ENCODE measurements at places on chromosomes 5 and 9. TPM values are rescaled to one million over a fixed set of nuclear protein-coding genes. Genes with fewer than 3 reads are reported as not detected.

DNA sequence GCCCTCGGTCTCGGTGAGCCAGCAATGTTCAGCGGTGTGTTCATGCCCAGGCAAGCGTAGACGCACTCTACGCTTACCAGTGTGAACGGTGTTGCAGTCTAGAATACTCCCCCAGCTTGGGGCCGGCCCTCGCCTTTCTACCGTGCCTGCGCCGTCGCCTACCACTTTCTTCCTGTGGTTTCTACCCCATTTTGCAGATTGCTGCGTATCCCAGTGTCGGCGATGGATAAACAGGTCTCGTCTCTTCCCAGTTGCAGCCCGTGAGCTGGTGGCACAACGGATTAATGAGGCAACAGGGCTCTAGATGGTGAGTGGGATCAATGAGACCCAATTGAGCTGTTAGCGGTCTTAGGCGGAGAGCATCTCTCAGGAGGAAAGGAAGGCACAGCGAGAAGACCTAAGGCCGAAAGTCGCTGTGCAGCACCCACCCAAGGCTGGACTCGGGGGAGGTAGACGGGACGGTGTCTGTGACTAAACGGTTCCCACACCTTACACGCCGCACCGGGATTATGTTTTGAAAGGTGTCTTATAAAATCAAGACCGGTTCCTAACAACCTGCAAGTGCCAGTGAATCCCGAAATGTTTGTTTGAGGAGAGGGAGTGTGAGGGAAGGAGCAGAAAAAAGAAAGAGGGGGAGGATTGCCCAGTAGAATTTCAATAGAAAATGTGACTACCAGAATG, 5.8 kb downstream of the OTP start:
- H3K27me3 ChIP-seq, result peaks cover 84% of the 10 kb centered on the region
- H3K27ac ChIP-seq, result no peak overlapping the region
- H3K36me3 ChIP-seq, result no peaks in the 10 kb centered on the region

DNA sequence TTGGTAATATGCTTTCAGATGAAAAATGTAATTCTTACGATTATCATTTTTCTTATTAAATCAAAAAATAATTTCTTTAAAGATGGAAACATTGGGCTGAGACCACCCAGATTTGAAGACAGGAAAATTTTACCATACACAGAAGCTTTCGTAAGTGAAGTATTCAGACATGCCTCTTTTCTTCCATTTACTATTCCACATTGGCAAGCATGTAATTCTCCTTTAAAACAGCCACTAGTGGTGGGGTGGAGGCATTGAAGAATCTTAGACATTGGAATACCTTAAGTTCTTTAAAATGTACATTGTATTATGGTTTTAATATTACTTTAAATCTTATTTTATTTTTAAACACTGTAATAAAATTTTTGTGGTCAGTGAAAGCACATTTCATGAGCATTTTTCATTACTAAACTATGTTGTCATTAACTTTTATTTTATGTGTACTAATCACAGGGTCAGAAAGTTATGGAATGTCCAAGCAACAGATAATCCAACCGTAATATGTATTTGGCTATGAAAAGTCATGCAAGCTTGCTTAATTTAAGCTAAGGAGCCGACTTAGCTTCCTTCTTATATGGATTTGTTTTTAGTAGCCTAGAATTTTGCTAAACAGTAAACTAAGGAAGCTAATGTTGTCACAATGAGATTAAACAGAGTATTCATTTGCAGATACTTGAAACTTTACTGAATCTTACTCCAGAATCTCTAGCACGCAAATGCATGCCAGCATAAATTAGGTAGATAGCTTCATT, 97.4 kb upstream of the ALDH1A1 start:
- no peak overlapping the region for H3K27ac ChIP-seq
- H3K36me3 ChIP-seq, result no peaks in the 10 kb centered on the region
- no peaks in the 10 kb centered on the region for H3K4me1 ChIP-seq
- no peak for DNase-seq
- H3K27me3 ChIP-seq, result no peaks in the 10 kb centered on the region
- H3K4me3 ChIP-seq, result no peak overlapping the region

DNA sequence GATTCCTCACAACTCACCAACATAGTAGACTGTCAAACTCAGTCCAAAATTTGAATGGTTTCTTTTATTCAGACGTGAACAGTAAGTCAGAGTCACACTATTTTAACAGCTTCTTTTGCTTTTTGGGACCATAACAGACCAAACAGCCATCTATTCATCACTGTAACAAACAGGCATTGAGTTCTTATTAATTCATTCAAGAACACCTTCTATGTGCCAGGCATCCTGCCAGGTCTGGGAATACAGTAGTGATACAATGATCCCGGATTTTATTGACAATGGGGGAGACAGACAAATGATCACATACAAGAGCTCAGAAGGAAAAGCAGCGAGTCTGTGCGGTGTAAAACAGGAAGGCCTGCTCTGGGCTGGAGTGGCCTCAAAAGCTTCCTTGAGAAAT, 153.3 kb upstream of the ERCC6L2 start:
- H3K27ac ChIP-seq, result no peak overlapping the region
- peaks cover 24% of the 10 kb centered on the region for H3K4me1 ChIP-seq
- no peaks in the 10 kb centered on the region for H3K27me3 ChIP-seq
- no peak for DNase-seq

The PCDHA1 gene
- not detected for total RNA-seq

DNA sequence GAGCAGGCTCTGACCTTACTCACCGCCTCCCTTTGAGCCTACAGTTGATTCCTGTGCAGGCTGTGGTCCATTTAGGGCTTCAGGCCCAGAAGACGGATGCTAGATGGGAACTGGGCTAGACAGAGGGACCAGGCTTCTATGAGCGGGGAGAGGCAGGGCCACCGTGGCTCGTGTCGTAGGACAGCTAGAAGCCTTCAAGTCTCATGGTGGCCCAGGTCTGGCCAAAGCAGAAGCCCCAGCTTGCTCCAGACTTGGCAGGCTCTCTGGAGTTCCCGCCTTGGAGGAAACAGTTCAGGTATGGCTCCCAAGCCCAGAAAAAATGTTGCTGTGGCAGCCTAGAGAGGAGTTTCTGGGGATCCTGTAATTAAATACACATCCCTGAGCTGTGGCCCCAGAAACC, 10.9 kb upstream of the NR5A1 start:
- no peak overlapping the region for H3K27ac ChIP-seq
- DNase-seq, result no peak
- no peaks in the 10 kb centered on the region for H3K36me3 ChIP-seq
- no peaks in the 10 kb centered on the region for H3K4me1 ChIP-seq

The SNAPC3 gene
- total RNA-seq, result 33.5 TPM

The ZNF618 gene
- total RNA-seq, result 0.24 TPM

DNA sequence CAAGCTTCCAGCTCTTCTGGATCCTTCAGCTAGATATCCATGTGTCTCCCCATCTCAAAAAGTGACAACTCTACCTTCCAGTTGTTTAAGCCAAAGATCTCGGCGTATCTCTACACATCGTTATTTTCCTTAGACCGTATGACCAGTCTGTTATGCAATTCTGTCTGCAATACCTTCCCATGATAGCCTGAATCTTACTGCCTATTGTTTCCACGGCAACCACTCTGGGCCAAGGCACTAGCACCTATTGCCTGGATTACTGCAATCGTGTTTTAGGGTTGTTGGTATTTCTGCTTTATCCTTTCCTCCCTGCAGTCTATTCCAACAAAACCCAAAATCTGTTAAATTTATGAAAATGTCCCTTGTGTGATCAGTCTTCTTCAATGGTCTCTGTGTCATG, 448.4 kb downstream of the MTRR start:
- DNase-seq, result no peak
- no peaks in the 10 kb centered on the region for H3K27me3 ChIP-seq
- H3K36me3 ChIP-seq, result no peaks in the 10 kb centered on the region
- no peak overlapping the region for H3K4me3 ChIP-seq

DNA sequence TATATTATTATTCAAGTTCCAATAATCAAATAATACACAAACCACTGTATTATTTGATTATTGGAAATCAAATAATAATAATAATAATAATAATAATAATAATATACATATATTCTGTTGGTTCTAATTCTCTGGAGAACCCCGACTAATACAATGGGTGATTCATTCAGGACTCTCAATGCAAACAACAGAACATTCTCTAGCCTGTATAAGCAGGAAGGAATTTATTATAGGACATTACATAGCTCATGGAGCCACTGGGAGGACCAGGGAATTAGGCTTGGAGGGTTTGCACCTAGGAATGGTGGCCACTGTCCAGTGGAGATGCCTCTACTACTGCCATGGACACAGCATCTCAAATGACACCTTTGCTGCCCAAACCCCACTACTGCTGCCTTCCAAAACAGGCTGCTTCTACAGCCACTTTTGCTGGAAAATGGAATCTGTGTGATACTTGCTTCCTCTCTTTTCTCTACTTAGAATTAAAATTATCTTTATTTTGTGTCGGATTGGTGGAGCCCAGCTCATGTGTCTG, 25.9 kb downstream of the PTGS1 start:
- no peak for DNase-seq
- H3K36me3 ChIP-seq, result no peaks in the 10 kb centered on the region
- H3K27ac ChIP-seq, result no peak overlapping the region
- H3K27me3 ChIP-seq, result no peaks in the 10 kb centered on the region
- H3K4me1 ChIP-seq, result no peaks in the 10 kb centered on the region
- H3K4me3 ChIP-seq, result no peak overlapping the region

GRCh38 chr5:116453988-116454411, 120.6 kb downstream of the SEMA6A start:
- no peaks in the 10 kb centered on the region for H3K27me3 ChIP-seq
- H3K4me3 ChIP-seq, result no peak overlapping the region
- no peak overlapping the region for H3K27ac ChIP-seq
- DNase-seq, result no peak
- H3K4me1 ChIP-seq, result no peaks in the 10 kb centered on the region

GRCh38 chr5:152116934-152117333, 192.3 kb upstream of the GLRA1 start:
- H3K4me3 ChIP-seq, result no peak overlapping the region
- no peaks in the 10 kb centered on the region for H3K4me1 ChIP-seq
- H3K27ac ChIP-seq, result no peak overlapping the region
- DNase-seq, result no peak
- H3K36me3 ChIP-seq, result no peaks in the 10 kb centered on the region

The SPOUT1 gene
- 76.0 TPM for total RNA-seq

DNA sequence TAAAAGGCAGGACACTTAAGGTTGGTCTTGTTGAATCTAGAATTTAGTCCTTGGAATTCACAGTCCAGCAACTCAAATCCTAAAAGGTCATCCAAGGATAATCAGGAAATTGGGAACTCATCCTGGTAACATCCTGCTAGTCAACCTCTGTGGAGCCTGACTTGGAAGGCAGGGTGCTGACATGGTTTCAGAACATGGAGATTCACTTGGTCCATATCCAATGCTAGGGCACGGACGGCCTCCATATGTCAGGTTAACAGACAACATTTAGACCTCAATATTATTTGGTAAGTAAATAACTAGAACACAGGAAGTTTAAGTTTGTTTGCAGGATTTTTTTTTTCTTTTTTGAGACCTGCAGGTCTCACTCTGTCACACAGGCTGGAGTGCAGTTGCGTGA, 783 bp upstream of the DNAH5 start:
- no peaks in the 10 kb centered on the region for H3K36me3 ChIP-seq
- no peak for DNase-seq
- no peaks in the 10 kb centered on the region for H3K27me3 ChIP-seq
- H3K4me1 ChIP-seq, result no peaks in the 10 kb centered on the region
- no peak overlapping the region for H3K4me3 ChIP-seq

Data from naive thymus-derived CD4-positive, alpha-beta T cell (primary cell).